ENCODE measurements at places on chromosomes 6 and 20.

- no peak for DNase-seq
These were observed 25.8 kb upstream of the TPBG start for GRCh38 chr6:82337688-82338257.

- DNase-seq, result no peak
These were observed 22.9 kb downstream of the GTF2H5 start for GRCh38 chr6:158191032-158191431.

- no peak for DNase-seq
These were observed 316.1 kb downstream of the UTRN start for GRCh38 chr6:144601221-144601620.

DNA sequence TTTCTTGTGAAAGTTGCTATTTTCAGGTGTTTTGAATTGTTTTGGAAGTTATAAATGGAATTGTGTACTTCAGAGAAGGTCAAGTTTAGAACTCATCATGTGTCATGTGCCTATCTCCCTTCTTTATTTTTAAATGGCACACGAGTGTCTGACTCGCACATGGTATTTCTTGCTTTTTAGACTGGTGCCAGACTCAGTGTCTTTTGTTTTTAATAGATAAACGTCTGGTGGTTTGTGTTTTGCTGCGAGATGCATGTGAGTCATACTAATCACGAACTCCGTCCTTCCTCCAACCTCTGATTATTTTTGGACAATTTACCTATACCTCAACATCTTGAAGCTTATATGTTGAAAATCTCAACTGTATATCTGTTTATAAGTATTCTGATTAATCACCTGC, 292.1 kb downstream of the CDKAL1 start:
- DNase-seq, result no peak

DNA sequence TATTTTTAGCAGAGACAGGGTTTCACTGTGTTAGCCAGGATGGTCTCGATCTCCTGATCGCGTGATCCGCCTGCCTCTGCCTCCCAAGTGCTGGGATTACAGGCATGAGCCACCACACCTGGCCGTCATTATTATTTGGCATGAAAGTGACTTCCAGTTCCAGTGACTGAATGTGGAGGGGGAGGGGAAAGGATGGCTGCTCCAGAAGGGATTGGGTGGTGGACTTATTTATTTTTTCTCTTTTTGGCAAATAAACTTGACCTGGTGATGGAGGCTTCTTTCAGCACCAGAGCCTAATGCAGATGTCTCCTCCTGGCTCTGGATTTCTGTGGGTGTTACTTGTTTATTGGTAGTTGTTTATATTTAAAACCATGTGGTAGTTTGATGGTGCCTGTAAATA, 16.9 kb upstream of the SLC22A23 start:
- DNase-seq, result no peak

GRCh38 chr6:45707176-45707575, 308.5 kb downstream of the CLIC5 start:
- DNase-seq, result no peak

- DNase-seq, result no peak
These were observed 949.9 kb upstream of the FLRT3 start for GRCh38 chr20:15287329-15287728.

DNA sequence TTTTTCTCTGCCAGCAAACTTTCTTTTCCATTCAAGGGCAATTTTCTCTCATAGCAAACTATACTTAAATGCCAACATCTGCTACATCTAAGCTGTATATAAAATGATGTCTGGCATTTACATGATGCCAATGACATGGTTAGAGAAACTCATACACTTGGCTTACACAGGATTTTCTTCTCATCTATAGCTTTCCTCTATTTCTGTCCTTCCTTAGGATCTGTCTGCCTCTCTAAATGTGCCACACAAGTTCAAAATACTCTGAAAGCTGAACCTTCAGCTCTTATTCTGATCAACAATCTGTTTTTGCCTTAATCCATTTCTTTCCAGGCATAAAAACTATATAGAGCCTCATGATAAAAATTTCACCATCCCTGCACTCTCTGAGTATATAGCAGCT, 290.9 kb upstream of the RNF217 start:
- no peak for DNase-seq

DNA sequence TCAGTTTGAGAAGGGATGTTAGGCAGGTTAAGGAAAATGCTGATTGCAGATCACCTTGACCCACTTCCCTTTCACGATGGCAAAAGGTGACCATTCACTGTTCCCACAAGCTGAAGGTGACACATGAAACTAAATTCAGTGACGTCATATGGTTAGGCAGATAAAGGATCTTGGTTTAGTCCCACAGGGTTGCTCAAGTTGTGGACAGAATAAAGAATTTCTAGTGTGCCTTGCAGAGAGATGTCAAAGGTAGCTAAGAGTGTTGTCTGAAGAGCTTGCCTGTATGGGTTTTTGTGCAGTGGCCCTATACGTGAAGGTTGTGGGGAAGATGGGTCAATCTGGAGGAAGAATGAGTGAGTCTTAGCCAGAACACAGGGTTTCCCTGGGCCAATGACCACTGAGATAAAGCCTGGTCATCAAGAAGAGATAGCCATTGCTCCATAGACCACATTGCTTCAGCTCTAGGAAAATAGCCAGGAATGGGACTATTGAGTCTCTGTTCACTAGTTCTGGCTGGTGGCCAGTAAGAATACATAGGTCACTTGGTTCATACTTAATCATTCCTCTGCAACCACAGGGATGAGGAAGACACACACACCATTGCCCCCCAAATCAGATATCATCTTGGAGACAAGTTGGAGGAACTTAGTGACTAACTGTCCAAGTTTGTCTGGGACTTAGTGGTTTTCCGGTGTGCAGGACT, 148.5 kb upstream of the ATXN1 start:
- DNase-seq, result no peak

- no peak for DNase-seq
These were observed 216.1 kb downstream of the QKI start for GRCh38 chr6:163630572-163630971.

GRCh38 chr6:113381959-113382358, 475.2 kb upstream of the MARCKS start:
- no peak for DNase-seq

DNA sequence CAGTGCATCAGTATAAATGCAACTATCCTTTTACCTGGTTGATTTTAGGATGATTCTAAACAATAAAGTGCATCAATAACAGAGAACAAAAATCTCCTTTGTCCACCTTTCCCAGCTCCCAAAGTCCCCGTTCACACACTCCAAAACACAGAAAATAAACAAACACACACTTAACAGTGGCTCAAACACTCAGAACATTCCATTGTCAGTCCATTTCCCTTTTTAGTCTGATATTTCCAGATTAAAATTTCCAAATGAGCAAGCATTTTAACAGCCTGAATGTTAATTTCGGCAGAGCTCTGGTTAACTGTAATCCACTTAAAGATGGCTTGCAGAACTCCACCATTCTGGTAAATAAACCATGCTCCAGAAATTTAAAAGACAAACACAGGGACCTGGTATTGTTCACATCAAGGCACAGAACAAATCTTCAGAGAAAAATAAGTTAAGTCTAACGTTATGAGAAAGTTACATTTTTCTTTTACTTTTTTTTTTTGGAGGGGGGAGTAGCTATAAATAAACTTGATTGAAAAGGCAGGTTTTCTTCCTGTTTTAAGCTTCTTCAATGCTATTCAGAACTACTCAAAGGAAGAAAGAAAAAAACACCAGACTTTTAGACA, 100.8 kb downstream of the DST start:
- DNase-seq, result no peak

DNA sequence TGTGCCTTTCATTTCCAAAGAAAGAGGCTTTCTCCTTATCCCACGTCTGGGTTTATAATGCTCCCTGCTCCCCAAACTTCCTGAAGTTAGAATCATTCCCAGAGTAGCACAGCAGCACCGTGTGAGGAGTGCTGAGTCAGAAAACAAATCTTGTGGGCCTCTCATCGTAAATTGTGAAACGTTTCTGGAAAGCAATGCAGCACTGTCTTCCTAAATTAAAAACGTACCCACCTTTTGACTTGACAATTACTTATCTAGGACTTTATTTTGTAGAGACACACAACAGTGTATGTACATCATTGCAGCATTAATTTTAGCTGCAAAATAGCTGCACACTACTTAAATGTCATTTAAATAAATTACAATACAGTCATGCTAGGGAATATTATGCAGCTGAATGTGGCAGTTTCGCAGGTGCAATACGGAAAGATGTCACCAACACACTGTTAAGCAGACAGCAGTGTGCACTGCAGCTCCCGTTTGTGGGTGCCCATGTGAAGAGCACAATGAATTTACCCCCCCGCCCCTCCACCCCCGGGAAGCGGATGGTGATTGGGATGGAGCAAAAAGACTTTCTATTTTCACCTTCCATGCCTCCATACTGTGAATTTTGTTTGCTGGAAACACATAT, 30.8 kb downstream of the RRBP1 start:
- no peak for DNase-seq

- no peak for DNase-seq
These were observed 1.2 kb downstream of the PDE7B start for GRCh38 chr6:135852746-135853145.

- no peak for DNase-seq
These were observed 7.7 kb upstream of the TREM2 start for GRCh38 chr6:41170547-41171160.

GRCh38 chr6:80282913-80283554, 176.6 kb downstream of the BCKDHB start:
- no peak for DNase-seq

- DNase-seq, result peak; percentile 81
These were observed at the start of gene MCUR1 for GRCh38 chr6:13814176-13814937. TSS of gene MCUR1 (minus strand) at chr6:13814557. CDS start at chr6:13814429, 128 bp downstream.

DNA sequence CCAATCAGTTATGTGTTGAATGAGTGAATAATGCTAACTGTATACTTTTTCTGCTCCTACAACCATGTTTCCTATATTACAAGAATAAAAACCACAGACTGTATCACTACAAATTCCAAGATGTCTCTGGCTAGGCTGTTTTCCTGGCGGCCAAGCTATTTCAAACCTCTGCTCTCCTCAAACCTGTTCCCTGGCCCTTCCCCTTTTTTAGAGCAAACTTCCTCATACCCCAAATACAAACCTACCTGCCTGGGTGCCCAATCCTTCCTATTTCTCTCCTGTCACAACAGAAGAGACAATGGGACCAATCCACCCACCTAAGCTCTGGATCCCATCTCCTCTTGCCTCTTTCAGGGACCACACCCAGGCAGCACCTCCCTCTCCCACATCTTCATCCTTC, 7.5 kb downstream of the TOMM34 start:
- no peak for DNase-seq

GRCh38 chr6:53251033-53251672, 97.6 kb downstream of the ELOVL5 start:
- DNase-seq, result no peak

GRCh38 chr6:40623932-40624331, 36.8 kb upstream of the LRFN2 start:
- no peak for DNase-seq

- DNase-seq, result no peak
These were observed 14.5 kb downstream of the SERPINB1 start for GRCh38 chr6:2827142-2827541.

GRCh38 chr20:32535316-32535952, 49.7 kb downstream of the NOL4L start:
- peak; percentile 29 for DNase-seq

DNA sequence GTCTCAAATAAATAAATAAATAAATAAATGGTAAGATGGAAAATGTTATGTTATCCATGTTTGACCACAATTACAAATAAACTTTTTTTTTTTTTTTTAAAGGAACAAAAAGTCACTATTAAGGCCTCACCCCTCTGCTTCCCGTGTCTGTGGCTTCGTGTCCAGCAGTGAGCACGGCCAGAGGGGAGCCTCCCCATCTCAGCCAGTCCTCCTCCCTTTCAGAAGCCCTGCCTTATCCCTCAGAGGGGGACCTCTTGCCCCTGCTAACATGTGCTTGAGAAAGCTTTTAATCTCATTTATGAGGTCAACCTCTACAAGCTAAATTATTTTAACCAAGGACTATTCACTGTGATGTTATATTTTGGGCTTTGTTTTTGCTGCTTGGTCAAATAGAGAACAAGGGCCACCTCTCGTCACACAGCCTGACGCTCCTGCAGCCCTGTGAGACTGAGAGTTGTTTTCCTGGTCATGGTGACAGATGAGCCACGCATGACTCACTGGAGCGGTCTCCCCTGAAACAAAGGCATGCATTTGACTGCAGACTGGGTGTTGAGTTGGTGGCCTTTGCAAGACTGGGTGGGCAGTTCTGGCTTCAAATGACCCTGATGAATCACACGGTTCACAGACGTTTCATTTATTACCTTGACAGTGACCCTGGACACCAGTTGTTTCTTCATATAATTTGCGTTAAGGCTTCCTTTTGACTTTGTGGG, 131.8 kb downstream of the TIAM2 start:
- DNase-seq, result peak; percentile 27

- DNase-seq, result no peak
These were observed 202.1 kb upstream of the CNR1 start for GRCh38 chr6:88368071-88368787.

GRCh38 chr6:22580337-22580736, 11.0 kb downstream of the HDGFL1 start:
- DNase-seq, result no peak

- no peak for DNase-seq
These were observed 67.8 kb downstream of the LY86 start for GRCh38 chr6:6656287-6656686.

DNA sequence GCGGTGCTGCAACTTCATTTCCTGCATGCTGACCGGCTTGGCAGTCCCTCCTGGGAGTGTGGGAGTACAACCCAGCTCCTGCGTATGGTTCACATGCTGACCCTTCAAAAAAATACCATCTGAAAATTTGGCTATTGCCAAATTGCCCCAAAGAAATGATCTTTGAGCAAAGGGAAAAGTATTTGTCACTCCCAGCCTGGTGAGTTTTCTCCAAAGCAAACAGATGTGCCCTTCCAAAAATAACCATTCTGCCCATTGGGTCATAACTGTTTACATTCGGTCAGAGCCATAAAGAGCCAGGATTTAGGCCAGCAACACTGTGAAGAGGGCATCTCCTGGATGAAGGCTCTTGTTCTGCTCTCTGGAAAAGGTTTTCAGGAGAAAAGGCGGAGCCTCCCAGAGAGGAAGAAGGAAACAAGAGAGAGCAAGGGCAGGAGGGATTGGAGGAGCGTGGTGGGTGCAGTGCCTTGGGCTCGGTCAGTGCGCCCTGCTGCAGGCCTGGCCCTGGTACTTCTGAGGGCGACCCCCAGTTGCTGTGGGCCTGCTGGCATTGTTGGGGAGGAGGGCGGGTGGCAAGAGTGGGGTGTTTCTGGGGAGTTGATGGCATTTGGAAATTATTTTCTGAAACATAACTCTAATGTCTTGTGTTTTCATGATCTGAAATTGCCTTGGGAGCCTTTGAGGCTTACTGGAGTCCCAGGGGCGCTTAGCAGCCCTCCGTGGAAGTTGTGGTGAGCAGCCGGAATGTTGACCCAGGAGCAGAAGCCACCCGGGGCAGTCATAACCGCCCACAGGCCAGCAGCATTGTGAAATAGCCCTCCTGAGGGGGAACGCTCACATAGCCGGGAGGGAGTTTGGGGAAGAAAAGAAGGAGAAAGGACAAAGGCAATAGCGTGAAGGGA, 248.4 kb downstream of the MYLK4 start:
- DNase-seq, result no peak

Data from CD4-positive, alpha-beta T cell treated with Interleukin-4 for 4 hours (primary cell).